ENCODE measurements at places on chromosomes 3 and 15. TPM values are rescaled to one million over a fixed set of nuclear protein-coding genes. Genes with fewer than 3 reads are reported as not detected.

NR1I2 gene
- 0.69 TPM for total RNA-seq

ZNF80 gene
- not detected for total RNA-seq

ICE2 gene
- 17.8 TPM for total RNA-seq

XYLB gene
- total RNA-seq, result 7.8 TPM

ZNF619 gene
- 4.9 TPM for total RNA-seq

PRKCD gene
- 9.3 TPM for total RNA-seq

NSUN3 gene
- 5.4 TPM for total RNA-seq

KBTBD12 gene
- 0.29 TPM for total RNA-seq

THSD4 gene
- 73.5 TPM for total RNA-seq

ADAMTS7 gene
- total RNA-seq, result 10.5 TPM

RPUSD2 gene
- total RNA-seq, result 10.1 TPM

RTP3 gene
- total RNA-seq, result not detected

CD200R1 gene
- total RNA-seq, result not detected

C15orf62 gene
- 0.63 TPM for total RNA-seq

ADGRG7 gene
- total RNA-seq, result not detected

NOP10 gene
- total RNA-seq, result 319 TPM

CD96 gene
- total RNA-seq, result not detected

ZPLD1 gene
- 0.07 TPM for total RNA-seq

ALCAM gene
- 166 TPM for total RNA-seq

TMOD2 gene
- 1.6 TPM for total RNA-seq

Measured in epithelial cell of proximal tubule (primary cell).